ENCODE measurements at places on chromosomes 7 and 10. TPM values are rescaled to one million over a fixed set of nuclear protein-coding genes. Genes with fewer than 3 reads are reported as not detected.

CFAP46 gene
- 0.92 TPM for total RNA-seq

PCBD1 gene
- 38.4 TPM for total RNA-seq

TAS2R3 gene
- total RNA-seq: not detected

OR9A2 gene
- not detected for total RNA-seq

ALOX5 gene
- total RNA-seq: not detected

OR2A5 gene
- total RNA-seq: not detected

PDK4 gene
- 1.9 TPM for total RNA-seq

DNA sequence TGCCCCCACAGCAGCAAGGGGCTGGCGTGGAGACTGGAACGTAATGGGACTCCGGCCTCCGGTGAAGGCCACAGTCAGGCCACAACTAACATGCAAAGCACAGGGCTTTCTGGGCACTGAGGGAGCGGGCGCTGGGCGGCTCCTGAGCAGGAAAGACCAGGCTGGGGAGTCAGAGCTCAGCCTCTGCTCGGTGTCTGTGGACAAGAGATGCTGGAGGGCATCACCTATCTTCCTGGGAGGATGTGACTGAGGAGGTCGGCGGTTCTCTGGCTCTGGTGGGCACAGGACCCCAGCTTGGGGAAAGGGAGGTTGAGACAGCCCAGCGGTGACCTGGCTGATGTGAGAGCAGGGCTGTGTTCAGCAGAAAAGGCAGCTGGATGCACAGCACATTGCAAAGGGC is 11.7 kb downstream of the CNPY1 start:
- DNase-seq: peak; percentile 75

DNA sequence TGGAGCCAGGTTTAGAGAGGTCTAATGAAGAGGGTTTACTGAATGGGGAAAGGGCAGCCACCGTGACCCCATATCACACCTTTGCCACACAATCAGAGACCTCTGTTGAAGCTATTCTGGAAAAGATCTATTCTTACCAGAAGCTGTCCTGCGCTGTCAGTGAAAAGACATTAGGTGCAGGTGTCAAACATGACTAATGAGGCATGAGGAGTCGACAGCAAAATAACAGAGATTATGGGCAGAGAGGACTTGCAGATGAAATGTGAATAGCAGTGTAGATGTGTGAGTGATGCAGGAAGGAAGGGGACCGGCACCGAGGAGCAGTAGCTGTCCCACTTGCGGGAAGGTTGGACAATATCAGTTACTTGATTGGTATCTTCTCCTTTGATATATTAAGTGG is 627.7 kb upstream of the GALNT17 start:
- no peak for DNase-seq

GRCh38 chr10:99276848-99277486 is 41.3 kb upstream of the HPSE2 start:
- DNase-seq: no peak

- no peak for DNase-seq
Observed at GRCh38 chr7:28236560-28236959, 56.0 kb upstream of the JAZF1 start.

GRCh38 chr7:126856691-126857291 is 395.9 kb downstream of the GRM8 start:
- DNase-seq: no peak

- no peak for DNase-seq
Observed at GRCh38 chr7:1458683-1459511, at the start of gene MICALL2. MICALL2 (minus strand) TSS chr7:1459470; CDS start chr7:1459326, 144 bp downstream.

DNA sequence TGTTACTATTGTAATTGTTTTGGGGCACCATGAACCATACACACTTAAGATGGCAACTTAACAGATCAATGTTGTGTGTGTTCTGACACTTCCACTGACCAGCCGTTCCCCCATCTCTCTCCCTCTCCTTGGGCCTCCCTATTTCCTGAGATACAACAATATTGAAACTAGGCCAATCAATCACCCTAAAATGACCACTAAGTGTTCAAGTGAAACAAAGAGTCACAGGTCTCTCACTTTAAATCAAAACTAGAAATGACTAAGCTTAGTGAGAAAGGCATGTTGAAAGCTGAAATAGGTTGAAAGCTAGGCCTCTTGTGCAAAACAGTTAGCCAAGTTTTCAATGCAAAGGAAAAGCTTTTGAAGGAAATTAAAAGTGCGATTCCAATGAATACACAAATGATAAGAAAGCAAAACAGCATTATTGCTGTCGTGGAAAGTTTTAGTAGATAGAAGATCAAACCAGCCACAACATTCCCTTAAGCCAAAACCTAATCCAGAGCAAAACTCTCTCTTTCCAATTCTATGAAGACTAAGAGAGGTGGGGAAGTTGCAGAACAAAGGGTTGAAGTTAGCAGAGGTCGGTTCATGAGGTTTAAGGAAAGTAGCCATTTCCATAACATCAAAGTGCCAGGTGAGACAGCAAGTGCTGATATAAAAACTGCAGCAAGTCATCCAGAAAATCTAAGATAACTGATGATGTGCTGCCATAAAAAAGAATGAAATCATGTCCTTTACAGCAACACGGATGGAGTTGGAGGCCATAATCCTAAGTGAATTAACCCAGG is 90.6 kb downstream of the MTPN start:
- no peak for DNase-seq

- DNase-seq: no peak
Observed at GRCh38 chr10:8424555-8425211, 370.2 kb downstream of the GATA3 start.

DNA sequence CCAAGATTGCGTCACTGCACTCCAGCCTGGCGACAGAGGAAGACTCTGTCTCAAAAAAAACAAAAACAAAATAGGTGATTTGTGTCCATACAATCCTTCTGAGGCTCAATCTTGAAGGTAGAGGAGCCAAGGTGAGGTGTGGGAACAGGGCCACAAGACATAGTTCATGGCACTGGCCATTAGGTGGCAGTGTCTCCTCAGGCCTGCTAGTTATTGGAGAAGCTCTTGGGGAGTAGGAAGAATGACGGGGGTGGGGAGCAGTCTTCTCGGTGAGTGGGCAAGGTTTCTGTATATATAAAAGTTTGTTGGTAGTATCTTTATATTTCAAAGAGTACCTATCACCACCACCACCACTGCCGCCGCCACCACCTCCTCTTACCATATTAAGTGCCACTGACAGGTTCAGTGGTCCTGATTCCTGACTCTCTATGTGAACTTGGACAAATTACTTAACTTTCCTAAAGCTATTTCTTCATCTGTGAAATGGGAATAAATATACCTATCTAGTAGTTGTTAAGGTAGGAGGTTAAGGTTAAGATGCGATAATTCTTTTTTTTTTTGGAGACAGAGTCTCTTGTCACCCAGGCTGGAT is 24.0 kb downstream of the CCSER2 start:
- no peak for DNase-seq

GRCh38 chr10:114031073-114031972 is 12.3 kb upstream of the ADRB1 start:
- DNase-seq: no peak
